ENCODE measurements at places on chromosomes 1 and 21. TPM values are rescaled to one million over a fixed set of nuclear protein-coding genes. Genes with fewer than 3 reads are reported as not detected.

DNA sequence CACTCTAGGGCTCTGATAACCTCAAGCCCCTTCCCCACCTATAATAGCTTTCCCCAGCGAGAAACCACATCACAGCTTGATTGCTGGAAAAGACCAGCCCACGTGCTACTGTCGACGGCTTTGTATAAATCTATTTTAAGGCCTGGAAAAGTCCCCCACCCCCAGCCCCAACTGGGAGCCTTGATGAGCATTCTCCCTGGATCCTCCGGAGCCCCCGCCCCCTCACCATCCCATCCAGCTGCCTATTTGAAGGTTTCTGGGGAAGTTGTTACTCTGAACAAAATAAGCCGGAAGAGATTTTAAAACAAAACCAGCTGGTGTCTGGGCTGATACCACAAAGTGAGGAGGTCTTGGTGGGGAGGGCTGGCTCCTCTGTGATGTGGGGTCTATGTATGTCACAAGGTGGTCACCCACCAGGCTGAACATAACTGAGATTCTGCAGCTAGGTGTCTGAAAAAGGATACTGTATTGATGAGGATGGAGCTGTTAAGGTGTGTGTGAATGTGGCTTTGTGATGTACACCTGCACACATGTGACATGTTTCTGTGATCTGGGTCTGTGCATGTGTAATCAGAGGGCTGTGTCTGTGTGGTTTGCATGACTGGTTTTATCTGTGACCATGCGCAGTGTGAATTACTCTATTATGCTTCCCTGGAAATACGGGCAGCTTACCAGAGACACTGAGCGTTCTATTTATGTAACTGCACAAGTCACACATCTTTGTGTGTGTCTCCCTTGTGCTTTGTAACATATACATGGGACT is 25.0 kb downstream of the RIMS3 start:
- no peak overlapping the region for H3K27ac ChIP-seq
- H3K36me3 ChIP-seq: no peaks in the 10 kb centered on the region
- peaks cover 2% of the 10 kb centered on the region for H3K27me3 ChIP-seq
- no peak for DNase-seq
- no peak overlapping the region for H3K4me3 ChIP-seq
- H3K4me1 ChIP-seq: peaks cover 14% of the 10 kb centered on the region

DNA sequence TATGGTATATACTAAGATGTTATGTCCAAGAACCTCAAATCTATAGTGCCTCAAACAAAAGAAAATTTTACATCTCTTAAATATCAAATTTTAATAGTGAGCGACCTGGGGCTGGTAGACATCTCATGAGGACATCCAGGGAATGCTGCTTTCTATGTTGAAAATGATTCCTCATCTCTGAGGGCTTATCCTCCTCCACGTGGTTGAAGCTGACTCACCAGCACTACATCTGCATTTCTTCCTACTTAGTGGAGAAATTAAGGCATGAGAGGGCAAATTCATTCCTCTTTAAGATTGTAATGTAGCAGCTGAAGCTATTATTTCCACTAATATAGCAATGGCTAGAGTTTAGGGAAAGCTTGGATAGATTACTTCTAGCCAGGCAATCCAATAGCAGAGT is 529.5 kb downstream of the COL11A1 start:
- H3K4me3 ChIP-seq: no peak overlapping the region
- no peak for DNase-seq
- no peaks in the 10 kb centered on the region for H3K36me3 ChIP-seq
- H3K4me1 ChIP-seq: no peaks in the 10 kb centered on the region
- H3K27me3 ChIP-seq: no peaks in the 10 kb centered on the region
- H3K27ac ChIP-seq: no peak overlapping the region

DNA sequence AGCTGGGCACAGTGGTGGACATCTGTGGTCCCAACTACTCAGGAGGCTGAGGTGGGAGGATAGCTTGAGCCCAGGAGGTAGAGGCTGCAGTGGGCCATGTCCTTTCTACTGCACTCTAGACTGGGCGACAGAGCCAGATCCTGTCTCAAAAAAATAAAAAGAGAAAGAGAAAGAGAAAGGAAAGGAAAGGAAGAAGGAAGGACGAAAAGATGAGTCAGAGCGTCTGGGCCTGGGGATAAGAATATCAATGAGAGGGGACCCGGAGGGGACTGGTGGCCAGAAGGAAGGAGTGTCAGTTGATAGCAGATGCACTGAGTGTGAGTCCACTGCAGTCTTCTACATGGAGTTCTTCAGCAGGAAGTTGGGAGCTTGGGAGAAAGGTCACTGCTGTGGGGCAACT is 75.6 kb downstream of the SYT6 start:
- peaks cover 11% of the 10 kb centered on the region for H3K27me3 ChIP-seq
- H3K36me3 ChIP-seq: no peaks in the 10 kb centered on the region
- no peak overlapping the region for H3K4me3 ChIP-seq
- peaks cover 32% of the 10 kb centered on the region for H3K4me1 ChIP-seq
- H3K27ac ChIP-seq: peak overlapping the region; percentile 33

- H3K27me3 ChIP-seq: no peaks in the 10 kb centered on the region
- H3K4me1 ChIP-seq: peaks cover 4% of the 10 kb centered on the region
- no peaks in the 10 kb centered on the region for H3K36me3 ChIP-seq
- DNase-seq: no peak
- no peak overlapping the region for H3K4me3 ChIP-seq
- no peak overlapping the region for H3K27ac ChIP-seq
Measured at GRCh38 chr1:160767395-160768294, 28.3 kb upstream of the LY9 start.

GRCh38 chr1:182786223-182786994 is 3.2 kb upstream of the NPL start:
- no peak overlapping the region for H3K27ac ChIP-seq
- H3K36me3 ChIP-seq: no peaks in the 10 kb centered on the region
- peak; percentile 84 for DNase-seq
- H3K4me1 ChIP-seq: peaks cover 18% of the 10 kb centered on the region
- H3K27me3 ChIP-seq: no peaks in the 10 kb centered on the region
- H3K4me3 ChIP-seq: no peak overlapping the region

DNA sequence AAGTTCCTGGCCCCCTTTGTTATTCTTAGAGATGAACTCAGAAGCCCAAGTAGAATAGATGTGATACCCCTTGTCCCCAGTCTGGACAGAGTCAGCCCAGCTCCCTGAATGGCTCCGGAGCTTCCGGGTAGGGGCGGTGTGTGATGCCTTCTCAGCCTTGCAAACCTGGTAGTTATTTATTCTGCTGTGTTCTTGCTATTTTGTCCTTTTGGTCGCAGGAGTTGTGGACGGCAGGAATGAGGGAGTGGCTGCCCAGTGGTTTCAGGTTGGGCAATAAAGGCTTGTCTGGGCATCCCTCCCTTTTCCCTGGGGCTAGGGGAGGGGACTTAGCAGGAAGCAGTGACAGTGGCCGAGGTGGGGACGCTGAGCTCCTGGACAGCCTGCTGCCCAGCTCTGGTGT is 2.8 kb downstream of the PTPRU start:
- peaks cover 2% of the 10 kb centered on the region for H3K4me1 ChIP-seq
- no peak overlapping the region for H3K4me3 ChIP-seq
- H3K36me3 ChIP-seq: no peaks in the 10 kb centered on the region
- no peak overlapping the region for H3K27ac ChIP-seq

DNA sequence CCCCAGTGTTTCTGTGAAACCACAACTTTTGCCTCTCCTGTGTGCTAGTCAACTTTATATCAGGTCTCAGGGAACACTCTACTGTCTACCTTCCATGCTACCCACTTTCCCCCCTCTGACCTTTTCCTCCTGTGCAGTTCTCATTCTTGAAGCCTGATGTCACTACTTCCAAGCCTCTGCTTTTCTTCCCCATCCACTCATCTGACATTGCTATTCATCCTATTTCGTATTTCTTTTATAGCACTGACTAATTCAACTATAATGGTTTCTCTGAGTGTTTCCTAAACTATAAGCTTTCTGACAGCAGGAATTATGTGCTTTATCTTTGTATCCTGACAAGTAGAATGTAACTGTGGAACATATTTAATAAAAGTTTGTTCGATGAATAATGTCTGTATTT is 18.2 kb upstream of the DPH5 start:
- no peak overlapping the region for H3K4me3 ChIP-seq
- no peaks in the 10 kb centered on the region for H3K27me3 ChIP-seq
- H3K27ac ChIP-seq: no peak overlapping the region

- peak; percentile 57 for DNase-seq
- no peak overlapping the region for H3K27ac ChIP-seq
- H3K27me3 ChIP-seq: peaks cover 3% of the 10 kb centered on the region
- H3K36me3 ChIP-seq: no peaks in the 10 kb centered on the region
- no peaks in the 10 kb centered on the region for H3K4me1 ChIP-seq
- H3K4me3 ChIP-seq: no peak overlapping the region
Measured at GRCh38 chr1:39720094-39720999, 18.3 kb upstream of the PPIE start.

- H3K27ac ChIP-seq: peak overlapping the region; percentile 61
- H3K27me3 ChIP-seq: peaks cover 11% of the 10 kb centered on the region
- H3K4me1 ChIP-seq: peaks cover 8% of the 10 kb centered on the region
- H3K4me3 ChIP-seq: no peak overlapping the region
- no peak for DNase-seq
Measured at GRCh38 chr1:19877821-19878636, 4.2 kb upstream of the OTUD3 start.

DNA sequence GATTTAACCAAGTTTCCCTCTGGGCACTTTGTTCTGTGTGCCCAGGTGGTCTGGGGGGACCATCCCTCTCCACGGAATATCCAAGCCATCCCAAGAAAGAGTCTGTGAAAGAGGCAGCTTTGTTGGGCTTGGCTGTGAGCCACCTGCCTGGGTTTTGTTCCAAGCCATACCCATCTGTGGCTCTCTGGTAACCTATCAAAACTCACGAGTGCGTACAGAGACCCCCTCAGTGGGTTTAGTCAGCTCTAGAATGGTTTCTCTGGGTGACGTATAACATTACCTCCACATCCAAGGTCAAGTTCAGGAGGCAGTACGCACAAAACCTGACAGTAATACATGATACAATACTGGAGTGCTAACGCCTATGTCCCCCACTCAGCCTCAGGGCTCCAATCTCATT is 54.2 kb downstream of the DNTTIP2 start:
- no peak for DNase-seq
- peaks cover 10% of the 10 kb centered on the region for H3K27me3 ChIP-seq
- no peak overlapping the region for H3K27ac ChIP-seq

- H3K4me1 ChIP-seq: no peaks in the 10 kb centered on the region
- H3K4me3 ChIP-seq: no peak overlapping the region
- no peaks in the 10 kb centered on the region for H3K27me3 ChIP-seq
- H3K36me3 ChIP-seq: no peaks in the 10 kb centered on the region
- DNase-seq: no peak
Measured at GRCh38 chr1:89044970-89045721, 19.9 kb downstream of the GBP1 start.

DNA sequence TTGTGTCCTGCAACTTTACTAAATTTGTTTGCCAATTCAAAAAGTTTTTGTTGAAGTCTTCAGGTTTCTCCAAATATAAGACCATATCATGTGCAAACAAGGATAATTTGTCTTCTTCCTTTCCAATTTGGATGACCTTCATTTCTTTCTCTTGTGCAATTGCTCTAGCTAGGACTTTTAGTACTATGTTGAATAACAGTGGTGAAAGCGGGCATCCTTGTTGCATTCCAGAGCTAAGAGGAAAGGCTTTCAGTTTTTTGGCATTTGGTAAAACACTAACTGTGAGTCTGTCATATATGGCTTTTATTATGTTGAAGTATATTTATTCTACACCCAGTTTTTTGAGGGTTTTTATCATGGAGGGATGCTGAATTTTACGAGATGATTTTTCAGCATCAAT is 630.0 kb upstream of the ADGRL2 start:
- no peak overlapping the region for H3K4me3 ChIP-seq
- DNase-seq: no peak
- H3K36me3 ChIP-seq: no peaks in the 10 kb centered on the region
- no peaks in the 10 kb centered on the region for H3K27me3 ChIP-seq
- no peak overlapping the region for H3K27ac ChIP-seq

DNA sequence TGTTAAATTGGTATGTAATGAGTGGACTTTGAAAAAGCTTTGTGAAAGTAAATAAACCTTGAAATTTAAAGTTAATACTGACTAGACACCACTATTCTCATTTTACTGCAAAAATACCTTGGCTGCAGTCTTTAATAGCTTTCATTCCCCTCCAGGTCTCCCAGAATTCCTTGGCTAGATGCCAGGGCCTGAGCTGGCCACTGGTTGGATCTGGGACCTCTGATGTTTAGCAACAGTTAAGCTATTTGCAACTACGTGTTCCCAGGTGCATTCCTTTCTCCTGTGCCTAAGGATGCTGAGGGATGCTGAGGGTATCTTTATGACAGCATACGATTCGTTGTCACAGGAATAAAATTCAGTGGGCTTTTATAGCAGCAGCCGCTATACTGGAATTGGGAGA is 938.7 kb downstream of the TTLL7 start:
- H3K27ac ChIP-seq: no peak overlapping the region
- H3K36me3 ChIP-seq: no peaks in the 10 kb centered on the region
- no peaks in the 10 kb centered on the region for H3K4me1 ChIP-seq
- no peaks in the 10 kb centered on the region for H3K27me3 ChIP-seq

GRCh38 chr1:10564063-10564462 is 89.3 kb downstream of the PEX14 start:
- no peak for DNase-seq
- no peaks in the 10 kb centered on the region for H3K36me3 ChIP-seq
- no peaks in the 10 kb centered on the region for H3K4me1 ChIP-seq
- no peaks in the 10 kb centered on the region for H3K27me3 ChIP-seq

GRCh38 chr1:110874324-110875215 is 1.6 kb downstream of the CD53 start:
- peak overlapping the region; percentile 80 for H3K27ac ChIP-seq
- H3K27me3 ChIP-seq: no peaks in the 10 kb centered on the region
- peaks cover 8% of the 10 kb centered on the region for H3K36me3 ChIP-seq
- H3K4me3 ChIP-seq: peak overlapping the region; percentile 35

GRCh38 chr1:107433635-107434360 is 293.0 kb downstream of the NTNG1 start:
- H3K27me3 ChIP-seq: no peaks in the 10 kb centered on the region
- DNase-seq: no peak
- H3K36me3 ChIP-seq: no peaks in the 10 kb centered on the region
- H3K4me3 ChIP-seq: no peak overlapping the region

- H3K4me3 ChIP-seq: no peak overlapping the region
- no peaks in the 10 kb centered on the region for H3K36me3 ChIP-seq
Measured at GRCh38 chr1:170583186-170583585, 51.2 kb downstream of the GORAB start.

GRCh38 chr1:237229333-237229732 is 187.3 kb downstream of the RYR2 start:
- no peaks in the 10 kb centered on the region for H3K27me3 ChIP-seq
- H3K27ac ChIP-seq: no peak overlapping the region
- H3K4me1 ChIP-seq: no peaks in the 10 kb centered on the region

- H3K27me3 ChIP-seq: no peaks in the 10 kb centered on the region
- H3K36me3 ChIP-seq: peaks cover 2% of the 10 kb centered on the region
- DNase-seq: no peak
Measured at GRCh38 chr1:8002921-8003320, 23.2 kb downstream of the ERRFI1 start.

FCGR2B gene
- 3.3 TPM for polyA plus RNA-seq

GJB5 gene
- polyA plus RNA-seq: not detected

CSMD2 gene
- polyA plus RNA-seq: not detected

TTC39A gene
- 0.23 TPM for polyA plus RNA-seq

MATN1 gene
- polyA plus RNA-seq: 1.6 TPM

TGFB2 gene
- not detected for polyA plus RNA-seq

SLC9C2 gene
- not detected for polyA plus RNA-seq

SLC5A9 gene
- polyA plus RNA-seq: not detected

SLC6A9 gene
- 10.6 TPM for polyA plus RNA-seq

COL9A2 gene
- polyA plus RNA-seq: 2.2 TPM

YOD1 gene
- polyA plus RNA-seq: 28.7 TPM

FAM151A gene
- not detected for polyA plus RNA-seq

H6PD gene
- polyA plus RNA-seq: 1.1 TPM

CD101 gene
- 0.04 TPM for polyA plus RNA-seq

TRIM46 gene
- polyA plus RNA-seq: 0.41 TPM
